ENCODE measurements at places on chromosomes 3 and 15.
A peak's percentile ranks its signal among the peaks of the same experiment; 100 is the strongest.

DNA sequence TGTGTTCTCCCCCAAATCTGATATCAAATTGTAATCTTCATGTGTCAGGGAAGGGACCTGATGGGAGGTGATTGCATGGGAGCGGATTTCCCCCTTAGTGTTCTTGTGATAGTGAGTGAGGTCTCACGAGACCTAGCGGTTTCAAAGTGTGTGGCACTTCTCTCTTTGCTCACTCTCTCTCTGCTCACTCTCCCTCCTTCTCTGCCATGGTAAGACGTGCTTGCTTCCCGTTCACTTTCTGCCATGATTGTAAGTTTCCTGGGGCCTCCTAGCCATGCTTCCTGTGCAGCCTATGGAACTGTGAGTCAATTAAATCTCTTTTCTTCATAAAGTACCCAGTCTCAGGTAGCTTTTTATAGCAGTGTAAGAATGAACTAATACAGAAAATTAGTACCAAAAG is 30.6 kb upstream of the OR5H6 start:
- no peak for DNase-seq

DNA sequence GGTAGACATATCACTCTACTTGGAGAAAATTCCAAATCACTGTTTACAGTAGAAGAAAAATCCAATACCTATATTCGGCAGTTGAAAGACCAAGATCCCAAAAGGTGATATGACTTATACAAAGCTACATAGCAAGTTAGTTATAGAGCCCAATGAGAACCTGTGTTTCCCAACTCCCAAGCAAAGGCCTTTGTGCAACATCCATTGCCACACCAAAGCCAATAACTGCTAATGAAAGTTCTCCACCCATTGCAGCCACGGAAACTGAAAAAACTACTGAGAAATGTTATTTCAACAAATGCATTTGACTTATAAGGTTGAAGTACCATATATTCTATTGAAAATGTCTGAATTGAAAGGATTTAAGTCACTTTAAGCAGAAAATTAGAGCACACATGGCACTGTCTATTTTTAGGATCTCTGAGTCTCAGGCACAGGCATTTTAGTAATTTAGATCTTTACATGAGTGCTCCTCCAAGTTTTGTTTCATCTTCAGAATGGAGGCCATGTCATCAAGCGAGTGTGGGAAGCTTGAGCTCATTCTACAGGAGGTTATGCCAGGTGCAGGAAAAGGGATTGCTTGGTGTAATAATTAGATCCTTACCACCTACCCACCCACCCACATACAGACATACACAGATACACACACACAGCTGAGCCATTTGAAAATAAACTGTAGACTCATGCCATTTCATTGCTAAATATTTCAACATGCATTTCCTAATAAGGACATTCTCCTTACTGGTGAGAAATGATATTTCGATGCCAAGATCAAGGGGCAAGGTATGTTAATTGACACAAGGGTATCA is 19.7 kb upstream of the ANO10 start:
- DNase-seq: no peak

DNA sequence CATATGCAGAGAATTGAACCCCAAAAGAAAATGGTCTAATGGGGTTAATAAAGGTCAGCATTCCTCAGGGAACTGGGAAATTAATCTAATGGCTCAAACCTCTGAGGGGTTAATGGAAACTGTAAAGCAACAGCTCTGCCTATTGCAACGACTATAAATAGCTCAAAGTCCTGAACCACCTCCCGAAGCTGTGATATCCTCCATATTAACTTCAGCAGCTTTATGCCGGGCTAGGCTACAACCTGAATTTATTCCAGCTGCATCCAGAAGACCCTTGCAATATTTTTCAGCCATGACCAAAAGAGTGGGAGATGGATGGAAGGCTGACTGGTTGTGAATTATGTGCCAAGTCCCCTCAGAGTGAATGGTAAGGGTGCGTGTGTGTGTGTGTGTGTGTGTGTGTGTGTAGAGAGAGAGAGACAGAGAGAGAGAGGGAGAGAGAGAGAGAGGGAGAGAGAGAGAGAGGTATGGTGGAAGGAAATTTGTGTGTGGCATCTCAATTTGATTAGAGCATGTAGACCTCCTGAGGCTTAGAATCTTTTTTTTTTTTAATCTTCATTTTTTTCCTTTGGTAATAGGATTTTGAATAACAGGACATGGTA is 109.9 kb downstream of the PDCD6IP start:
- DNase-seq: no peak

- peak; percentile 37 for DNase-seq
Measured at GRCh38 chr3:48440590-48440958, 517 bp downstream of the TMA7 start.

DNA sequence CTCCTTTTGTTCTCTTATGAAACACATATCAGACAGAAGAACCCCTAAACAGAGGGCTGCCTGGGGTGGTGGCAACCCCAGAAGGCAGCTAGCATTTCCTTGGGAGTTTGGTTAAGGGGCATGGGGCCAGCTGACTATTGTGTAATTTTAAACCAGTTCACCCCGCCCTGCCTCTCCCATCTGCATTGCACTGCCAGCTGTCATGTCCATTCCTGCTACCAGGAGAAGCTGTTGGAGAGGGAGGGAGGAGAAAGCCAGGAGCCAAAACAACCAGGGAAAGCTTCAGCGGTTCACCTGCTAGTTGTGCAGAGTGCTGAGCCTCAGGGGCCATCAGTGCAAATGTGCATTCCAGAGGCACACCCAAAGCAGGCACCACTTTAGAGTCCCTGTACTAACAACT is 47.6 kb upstream of the ATP1B3 start:
- DNase-seq: no peak

GRCh38 chr3:136908297-136908696 is 46.3 kb downstream of the NCK1 start:
- no peak for DNase-seq

GRCh38 chr3:157420606-157421130 is 16.0 kb upstream of the PTX3 start:
- no peak for DNase-seq

DNA sequence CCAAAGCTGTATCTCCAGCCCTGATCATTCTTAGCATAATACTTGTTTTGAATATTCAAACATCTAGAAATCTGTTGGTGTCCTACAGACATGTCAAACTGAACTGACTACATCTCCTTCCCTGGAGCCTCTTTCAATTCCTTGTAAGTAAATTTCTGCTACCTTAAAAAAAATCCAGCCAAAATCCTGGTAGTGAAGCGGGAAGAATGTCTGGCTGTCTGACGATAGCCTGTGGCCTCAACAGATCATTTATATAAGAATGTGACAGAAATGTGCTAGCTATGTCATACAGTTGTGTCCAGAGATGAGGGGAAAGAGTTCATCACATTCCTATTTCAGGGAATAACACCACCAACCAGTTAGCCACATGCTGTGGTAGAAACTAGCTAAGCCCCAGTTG is 18.6 kb upstream of the TM6SF1 start:
- DNase-seq: no peak

GRCh38 chr3:143090486-143090885 is 29.1 kb upstream of the CHST2 start:
- DNase-seq: no peak

DNA sequence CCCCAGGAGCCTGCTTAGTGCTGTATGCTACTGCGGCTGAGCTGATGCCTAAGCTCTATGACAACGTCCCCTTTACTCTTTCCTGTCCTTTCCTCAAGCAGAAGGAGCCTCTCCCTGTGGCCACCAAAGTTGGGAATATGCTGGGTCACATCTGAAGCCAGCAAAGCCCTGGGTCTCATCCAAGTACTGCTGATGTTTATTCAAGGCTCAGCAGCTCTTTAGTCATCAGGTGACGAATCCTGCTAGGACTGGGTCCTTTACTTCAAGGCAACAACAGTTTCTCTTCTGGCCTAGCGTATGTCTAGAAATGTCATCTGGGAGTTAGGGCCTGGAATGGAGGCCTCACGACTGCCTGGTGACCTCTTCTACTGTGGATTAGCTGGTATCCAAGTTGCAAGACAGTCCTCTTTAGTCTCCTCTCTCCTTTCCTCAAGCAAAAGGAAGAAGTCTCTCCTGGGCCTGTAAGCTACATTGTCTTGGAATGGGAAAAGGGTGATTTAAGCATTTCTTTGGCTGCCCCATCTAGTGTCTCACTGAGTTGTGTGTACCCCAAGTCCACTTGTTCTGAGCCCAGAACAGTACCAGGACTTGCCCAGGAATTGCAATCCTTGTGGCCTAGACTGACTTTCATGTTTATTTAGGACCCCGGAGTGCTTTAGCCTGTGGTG is 63.9 kb downstream of the TNFAIP8L3 start:
- no peak for DNase-seq

DNA sequence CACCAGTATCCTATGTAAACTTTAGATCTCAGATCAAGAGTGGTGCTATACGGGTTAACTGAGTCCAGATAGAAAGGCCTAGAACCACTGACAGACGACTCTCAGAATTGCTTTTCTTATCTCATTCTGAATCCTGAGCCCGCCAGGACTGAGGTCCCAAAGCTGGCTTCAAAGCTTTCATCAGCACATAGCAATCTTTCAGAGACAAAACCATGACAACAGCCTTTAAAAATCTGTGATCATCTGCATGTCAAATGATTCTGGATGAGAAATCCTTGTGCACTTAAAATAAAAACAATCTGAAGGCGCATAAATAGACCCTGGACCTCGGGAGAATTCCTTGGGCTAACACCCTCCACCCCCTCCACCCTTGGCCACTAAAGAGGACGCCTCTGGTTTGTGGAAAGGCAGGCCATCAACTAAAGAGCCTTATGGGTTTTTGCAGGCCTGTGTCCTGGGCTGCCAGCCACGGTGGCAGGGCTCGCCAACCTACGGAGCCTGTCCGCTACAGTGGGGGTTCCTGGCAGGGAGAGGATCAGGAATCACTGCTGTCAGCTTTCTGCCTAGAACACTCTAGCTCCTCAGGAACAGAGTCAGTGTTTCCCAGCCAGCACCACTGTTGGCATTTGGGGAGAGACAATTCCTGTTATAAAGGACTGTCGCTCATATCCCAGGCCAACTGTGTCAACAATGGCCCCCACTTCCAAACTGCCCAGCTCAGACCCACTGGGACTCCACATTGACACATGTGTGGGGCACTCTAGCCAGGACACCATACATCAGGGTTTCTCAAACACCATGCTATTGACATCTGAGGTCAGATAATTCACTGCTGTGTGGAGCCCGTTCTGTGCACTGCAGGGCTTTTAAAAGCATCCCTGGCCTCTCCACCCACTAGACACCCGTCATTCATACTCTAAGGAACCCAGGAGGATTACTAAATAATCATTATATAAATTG is 20.2 kb downstream of the TLE3 start:
- no peak for DNase-seq

DNA sequence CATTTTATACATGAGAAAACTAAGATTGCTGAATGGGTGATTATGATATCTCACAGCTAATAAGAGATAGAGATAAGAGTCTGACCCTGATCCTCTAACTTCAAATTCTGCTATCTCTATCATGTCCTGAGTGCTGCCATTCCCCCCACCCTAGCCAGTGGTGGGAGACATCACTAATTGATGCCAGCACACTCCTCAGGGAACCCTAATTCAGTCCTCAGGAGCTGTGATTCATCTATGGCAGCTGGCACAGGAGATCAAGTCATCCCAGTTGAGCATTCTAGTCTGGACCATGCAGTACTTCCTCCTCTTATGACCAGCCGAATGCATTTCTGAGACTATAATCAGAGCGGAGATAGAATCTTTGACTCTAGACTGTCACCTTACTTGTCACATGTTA is 71.9 kb downstream of the SYNM start:
- no peak for DNase-seq

Data from central memory CD4-positive, alpha-beta T cell (primary cell).